ENCODE measurements at places on chromosomes 7 and 10. TPM values are rescaled to one million over a fixed set of nuclear protein-coding genes. Genes with fewer than 3 reads are reported as not detected.

The SLC12A9 gene
- total RNA-seq: 10.8 TPM

The ZNF425 gene
- 1.9 TPM for total RNA-seq

The ABCA13 gene
- 1.1 TPM for total RNA-seq

The ZPBP gene
- not detected for total RNA-seq

The MYOF gene
- total RNA-seq: 346 TPM

The PLPP4 gene
- total RNA-seq: 0.62 TPM

The EGR2 gene
- 1.6 TPM for total RNA-seq

The SEMA3E gene
- total RNA-seq: 2.0 TPM

The TMEM270 gene
- total RNA-seq: not detected

The PRSS2 gene
- total RNA-seq: not detected

The VAX1 gene
- not detected for total RNA-seq

The MTPN gene
- 150 TPM for total RNA-seq

The GOT1 gene
- 80.1 TPM for total RNA-seq

The ARL3 gene
- total RNA-seq: 7.2 TPM

The TRIM50 gene
- not detected for total RNA-seq

The SHH gene
- not detected for total RNA-seq

The SAP25 gene
- total RNA-seq: not detected

The POM121 gene
- total RNA-seq: 5.9 TPM

The INMT gene
- total RNA-seq: 0.11 TPM

The DRGX gene
- not detected for total RNA-seq

The OPN1SW gene
- not detected for total RNA-seq

The CDK1 gene
- total RNA-seq: 98.9 TPM

The PRR15 gene
- 0.22 TPM for total RNA-seq

The TMEM236 gene
- total RNA-seq: 0.11 TPM

The TAS2R41 gene
- not detected for total RNA-seq

The PRKG1 gene
- 26.3 TPM for total RNA-seq

The VGF gene
- total RNA-seq: 249 TPM

The ITPRID1 gene
- not detected for total RNA-seq

The HBP1 gene
- total RNA-seq: 86.0 TPM

The WBP1L gene
- 39.2 TPM for total RNA-seq

All from uterine smooth muscle cell (primary cell).